ENCODE measurements at places on chromosomes 2 and 18.

GRCh38 chr2:66854298-66854697 is 419.4 kb downstream of the MEIS1 start:
- peak; percentile 73 for DNase-seq

DNA sequence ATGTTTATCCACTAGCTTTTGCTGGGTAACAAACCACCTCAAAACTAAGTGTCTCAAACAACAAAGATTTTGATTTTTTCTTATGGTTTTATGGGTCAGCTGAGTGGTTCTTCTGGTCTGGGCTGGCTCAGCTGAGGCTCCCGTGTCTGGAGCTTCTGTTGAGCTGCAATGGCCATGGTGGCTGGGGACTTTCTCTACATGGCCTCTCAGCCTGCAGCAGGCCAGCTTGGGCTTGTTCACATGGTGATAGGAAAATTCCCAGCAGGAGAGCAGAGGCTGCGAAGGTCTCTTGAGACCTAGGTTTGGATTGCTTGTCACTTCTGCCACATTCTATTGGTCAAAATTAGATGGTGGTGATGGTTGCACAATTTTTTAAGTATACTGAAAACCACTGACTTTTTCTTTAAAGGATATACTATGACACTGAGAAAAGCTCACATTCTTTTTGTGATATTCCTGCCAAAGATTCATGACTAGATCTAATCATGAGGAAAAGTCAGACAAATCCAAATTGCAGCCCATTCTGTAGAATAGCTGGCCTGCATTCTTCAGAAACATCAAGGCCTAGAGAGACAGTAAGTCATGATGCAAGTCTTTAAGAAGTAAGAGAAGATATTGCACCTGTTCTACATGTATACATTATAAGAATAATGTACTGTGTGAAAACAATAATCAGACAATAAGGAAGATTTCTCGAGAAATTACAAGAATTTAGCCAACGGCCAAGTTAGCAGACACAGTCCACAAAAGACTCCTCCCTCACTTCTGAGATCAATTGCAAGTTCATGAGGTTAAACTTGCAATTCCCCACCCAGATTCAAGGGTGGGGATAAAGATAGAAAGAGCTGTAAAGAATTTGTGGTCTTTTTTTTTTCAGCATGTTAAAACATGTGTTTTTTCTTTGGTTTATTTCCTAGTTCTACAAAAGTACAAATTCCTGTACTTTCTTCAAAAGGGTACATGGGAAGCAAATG is 35.0 kb upstream of the IL1R2 start:
- peak; percentile 46 for DNase-seq

DNA sequence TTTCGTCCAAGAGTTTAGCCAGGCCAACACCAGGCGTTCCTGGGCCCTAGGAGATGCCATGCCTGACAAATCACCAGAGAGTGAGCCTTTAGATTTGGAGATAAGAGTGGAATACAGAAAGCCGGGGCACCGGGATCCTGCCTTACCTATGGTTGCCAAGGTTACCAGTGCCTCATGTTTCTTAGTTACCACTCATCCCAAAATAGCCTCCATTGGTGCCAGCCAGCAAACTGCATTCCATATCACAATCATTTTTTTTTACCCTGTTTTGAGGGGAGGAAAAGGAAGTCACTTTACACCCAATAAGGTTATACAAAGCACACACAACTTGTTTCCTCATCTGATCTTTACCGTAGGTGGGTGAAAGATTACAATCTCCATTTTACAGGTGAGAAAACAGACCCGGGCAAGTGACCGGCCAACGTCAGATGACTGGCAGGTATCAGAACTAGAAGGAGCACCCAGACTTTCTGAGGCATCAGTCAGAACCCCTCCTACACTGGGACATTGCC is 48.3 kb upstream of the PDIA6 start:
- DNase-seq: no peak

DNA sequence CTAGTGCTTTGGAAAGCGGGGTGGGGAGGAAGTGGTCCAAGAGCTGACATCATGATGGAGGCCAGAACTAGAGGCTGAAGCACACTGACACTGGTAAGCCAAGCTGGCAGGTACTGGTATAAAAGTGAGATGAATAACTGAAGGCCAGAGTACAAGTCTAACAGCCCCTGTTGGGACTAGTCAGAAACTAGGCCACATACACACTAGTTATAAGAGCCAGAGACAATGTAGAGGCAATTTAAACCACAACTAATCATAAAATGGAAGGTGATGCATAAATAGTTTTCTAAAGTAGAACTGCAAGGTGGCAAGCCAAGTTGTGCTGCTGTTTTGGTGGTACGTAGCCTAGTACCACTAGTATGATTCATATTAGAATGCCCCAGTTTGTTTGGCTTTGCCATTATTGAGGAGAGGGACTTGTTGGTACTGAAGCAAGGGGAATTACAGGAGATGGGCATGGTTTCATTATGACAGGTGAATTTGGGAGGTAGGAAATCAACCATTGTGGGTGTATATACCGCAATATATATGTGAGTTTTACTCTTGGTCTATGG is 57.6 kb downstream of the GDF7 start:
- no peak for DNase-seq

- DNase-seq: no peak
Measured at GRCh38 chr2:60994131-60994530, 23.4 kb upstream of the PEX13 start.

GRCh38 chr2:124286089-124286783 is 261.1 kb downstream of the CNTNAP5 start:
- DNase-seq: peak; percentile 65

DNA sequence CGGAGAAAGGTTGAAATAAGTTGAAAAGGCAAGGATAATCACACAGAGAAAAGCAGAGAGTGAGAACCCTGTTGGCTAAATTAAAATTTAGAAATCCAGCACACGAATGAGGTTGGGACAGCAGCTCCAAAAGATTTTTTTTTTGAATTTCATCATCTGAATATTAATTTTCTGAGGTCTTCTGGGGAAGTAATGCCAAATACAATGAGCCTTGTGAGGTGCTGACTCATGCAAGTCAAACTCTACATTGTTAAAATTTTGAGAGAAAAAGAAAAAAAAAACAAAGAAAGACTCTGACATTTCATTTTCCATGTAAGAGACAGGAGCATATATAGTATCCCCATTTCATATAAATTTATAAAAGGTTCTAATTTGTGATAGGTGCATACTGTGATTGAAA is 614.2 kb upstream of the CDH2 start:
- no peak for DNase-seq

DNA sequence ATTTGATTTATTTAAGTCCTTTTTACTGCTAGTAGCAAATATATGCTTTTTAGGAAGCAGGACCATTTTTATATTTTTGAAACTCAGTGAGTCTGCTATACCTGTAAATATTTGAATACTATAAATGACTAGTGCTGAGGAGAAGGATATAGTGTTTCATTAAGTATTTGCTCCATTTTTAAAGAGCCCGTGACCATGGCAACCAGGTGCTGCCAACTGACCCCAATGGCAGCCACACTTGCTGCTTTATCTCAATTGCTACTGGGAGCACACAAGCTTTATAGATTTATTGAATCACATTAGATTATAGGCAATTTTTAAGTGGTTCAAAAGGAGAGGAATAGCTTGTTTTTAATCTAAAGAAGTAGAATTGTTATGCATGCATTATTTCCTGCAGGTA is 142.0 kb downstream of the SCG2 start:
- no peak for DNase-seq

GRCh38 chr2:83364264-83364663 is 1094.8 kb downstream of the SUCLG1 start:
- peak; percentile 86 for DNase-seq

GRCh38 chr18:78130232-78131195 is 849.1 kb upstream of the SALL3 start:
- peak; percentile 0 for DNase-seq

GRCh38 chr2:11980809-11981208 is 234.4 kb downstream of the LPIN1 start:
- DNase-seq: no peak

DNA sequence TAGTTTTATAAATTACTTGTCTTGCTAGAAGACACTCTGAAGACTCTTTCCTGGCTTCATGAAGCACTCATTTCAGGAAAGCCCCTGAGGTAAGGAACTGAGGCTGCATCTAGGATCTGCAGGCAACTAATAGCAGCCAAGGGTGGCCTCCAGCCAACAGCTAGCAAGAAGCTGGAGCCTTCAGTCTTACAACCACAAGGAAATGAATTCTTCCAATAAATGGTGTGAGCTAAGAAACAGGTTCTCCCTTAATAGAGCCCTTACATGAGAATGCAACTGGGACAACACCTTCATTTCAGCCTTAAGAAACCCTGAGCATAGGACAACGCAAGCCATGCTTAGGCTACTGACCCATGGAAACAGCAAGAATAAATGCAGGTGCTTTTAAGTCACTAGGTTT is 254.6 kb upstream of the RBBP8 start:
- DNase-seq: no peak

GRCh38 chr2:157920736-157921135 is 44.6 kb upstream of the ACVR1 start:
- DNase-seq: no peak

DNA sequence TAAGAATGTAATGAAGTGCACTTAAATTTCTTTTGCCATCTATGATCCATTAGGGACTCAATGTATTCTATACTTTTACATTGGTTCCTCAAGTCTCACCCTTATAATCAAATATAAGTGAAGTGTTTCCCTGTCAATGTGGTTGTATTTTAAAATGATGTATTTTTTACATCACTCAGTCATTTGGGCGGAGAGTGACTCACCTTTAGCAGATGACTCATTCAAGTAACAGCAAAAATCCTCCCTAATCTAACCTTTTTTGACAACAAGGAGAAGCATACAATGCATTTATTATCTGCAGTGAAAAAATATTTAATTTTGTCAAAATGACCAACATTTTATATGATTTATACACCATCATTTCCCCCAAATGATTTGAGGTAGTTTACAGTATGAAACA is 94.4 kb downstream of the FANCL start:
- DNase-seq: peak; percentile 23

- DNase-seq: no peak
Measured at GRCh38 chr2:77521548-77521891, 656 bp downstream of the LRRTM4 start.

DNA sequence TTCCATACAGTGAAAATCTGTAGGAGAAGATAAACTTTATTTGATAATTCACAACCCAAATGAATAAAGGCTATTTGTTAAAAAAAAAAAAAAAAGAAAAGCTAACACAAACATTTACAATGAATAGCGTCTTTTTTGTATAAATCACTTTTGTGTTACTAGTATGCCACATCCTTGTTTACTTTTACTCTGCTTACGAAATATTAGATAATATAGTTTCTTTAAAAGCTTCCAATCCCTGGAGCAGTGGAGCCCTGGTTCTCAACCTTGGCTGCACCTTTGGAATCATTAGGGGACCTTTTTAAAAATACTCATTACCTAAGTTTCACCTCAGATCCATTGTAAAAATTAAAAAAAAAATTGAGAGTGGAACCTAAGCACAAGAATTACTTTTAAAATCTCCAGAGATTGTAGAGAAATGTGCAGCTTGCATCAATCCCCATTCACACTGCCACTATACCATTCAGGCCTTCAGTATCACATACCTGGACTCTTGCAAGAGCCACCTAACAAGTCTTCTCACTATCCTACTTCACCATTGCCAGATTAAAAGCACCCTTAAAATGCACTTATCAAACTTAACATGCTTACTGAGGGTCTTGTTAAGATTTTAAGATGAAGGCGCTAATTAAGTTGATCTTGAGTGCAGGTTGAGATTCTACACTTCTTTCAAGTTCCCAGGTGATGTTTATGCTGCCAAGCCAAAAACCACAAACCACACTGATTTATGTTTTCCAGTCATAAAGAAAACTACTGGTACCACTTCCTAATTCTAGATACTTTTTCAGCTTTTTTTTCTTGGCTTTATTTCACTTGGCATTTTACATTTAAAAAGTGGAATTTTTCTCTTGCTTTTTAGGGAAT is 59.7 kb upstream of the ZC3H15 start:
- DNase-seq: no peak

DNA sequence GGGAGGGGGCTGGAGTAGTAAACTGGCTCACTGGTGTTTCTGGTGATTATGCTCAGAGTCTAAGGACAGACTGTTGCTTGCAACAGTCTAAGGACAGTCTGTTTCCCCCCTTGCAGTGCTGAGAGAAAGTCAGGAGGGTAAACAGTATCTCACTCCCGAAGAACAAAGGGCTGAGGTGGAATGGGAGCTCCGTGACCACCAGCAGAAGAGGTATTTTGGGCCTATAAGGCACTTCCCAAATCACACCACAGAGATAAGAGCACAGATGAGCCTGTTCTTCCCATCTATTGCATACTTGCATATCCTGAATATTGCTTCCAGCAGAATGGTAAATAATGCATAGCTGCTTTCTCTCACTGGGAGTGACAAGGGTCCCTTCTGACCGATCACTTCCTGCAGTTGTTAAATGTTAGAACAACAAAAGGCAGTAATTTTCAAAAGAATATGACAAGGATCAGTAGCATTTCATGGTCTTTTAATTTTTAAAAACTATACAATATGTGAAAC is 160.4 kb upstream of the LYPD1 start:
- no peak for DNase-seq

- no peak for DNase-seq
Measured at GRCh38 chr2:24010477-24011249, 778 bp downstream of the MFSD2B start.

GRCh38 chr2:188452084-188452483 is 160.4 kb downstream of the GULP1 start:
- DNase-seq: no peak

GRCh38 chr2:166344286-166345113 is 31.2 kb downstream of the SCN9A start:
- peak; percentile 61 for DNase-seq

DNA sequence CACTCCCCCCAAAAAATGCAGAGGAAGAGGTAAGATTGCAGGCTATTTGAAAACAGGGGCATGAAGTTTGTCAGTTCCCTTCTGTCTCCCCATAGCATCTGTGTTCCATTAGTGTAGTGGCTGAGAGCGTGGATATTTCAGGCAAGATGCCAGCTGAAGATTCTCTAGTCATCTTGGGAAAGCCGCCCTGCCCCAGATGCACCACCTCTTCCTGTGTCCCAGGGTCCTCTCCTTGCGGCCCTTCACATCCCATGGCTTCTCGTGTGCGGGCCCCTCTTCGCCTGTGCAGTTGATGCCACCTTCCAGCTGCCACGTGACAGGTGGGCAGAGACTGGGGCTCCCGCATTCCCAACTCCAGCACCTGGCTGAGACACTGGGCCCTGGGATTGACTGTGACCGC is 16.1 kb downstream of the TMEM127 start:
- DNase-seq: peak; percentile 84

DNA sequence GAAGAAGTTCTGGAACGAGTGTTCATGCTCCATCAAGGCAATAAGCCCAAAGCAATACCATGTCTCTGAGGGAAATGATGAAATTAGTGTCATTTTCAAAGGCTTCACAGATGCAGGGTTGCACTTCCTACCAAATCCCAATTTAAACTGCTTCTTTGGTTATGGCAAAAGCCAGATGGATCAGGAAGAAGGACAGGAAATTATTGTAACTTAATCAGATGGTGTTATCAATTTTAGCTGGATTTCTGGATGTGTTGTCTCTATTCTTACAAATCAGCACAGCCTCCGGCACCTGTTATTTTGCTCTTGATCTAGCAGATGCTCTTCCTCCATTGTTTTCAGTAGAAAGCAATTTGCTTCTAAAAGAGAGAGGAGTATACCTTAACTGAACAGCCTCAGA is 693.4 kb downstream of the SOCS6 start:
- DNase-seq: no peak

All from fibroblast of skin of back (primary cell).